ENCODE measurements at places on chromosomes 4 and X.

DNA sequence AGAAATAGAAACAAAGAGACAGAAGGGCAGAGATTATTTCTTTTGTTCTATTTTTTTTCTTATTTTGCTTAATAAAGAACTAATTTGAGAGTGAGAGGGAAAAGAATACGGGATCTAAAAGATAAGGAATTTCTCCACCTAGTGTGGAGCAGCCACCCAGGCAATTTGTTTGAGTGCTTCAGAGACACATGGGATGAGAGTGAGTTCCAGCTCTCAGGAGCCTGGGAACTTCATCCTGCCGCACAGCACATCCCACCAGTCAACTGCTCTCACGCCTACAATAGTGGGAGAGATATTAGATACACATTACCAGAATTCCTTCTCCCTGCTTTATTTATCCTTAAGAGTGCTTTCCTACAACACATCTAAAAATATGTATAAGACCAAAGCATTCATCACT, 946.4 kb downstream of the PDHA2 start:
- DNase-seq = no peak

GRCh38 chrX:455199-455598, 68.5 kb upstream of the PPP2R3B start:
- no peak for DNase-seq

GRCh38 chr4:182778222-182778982, 138.8 kb downstream of the DCTD start:
- no peak for DNase-seq

DNA sequence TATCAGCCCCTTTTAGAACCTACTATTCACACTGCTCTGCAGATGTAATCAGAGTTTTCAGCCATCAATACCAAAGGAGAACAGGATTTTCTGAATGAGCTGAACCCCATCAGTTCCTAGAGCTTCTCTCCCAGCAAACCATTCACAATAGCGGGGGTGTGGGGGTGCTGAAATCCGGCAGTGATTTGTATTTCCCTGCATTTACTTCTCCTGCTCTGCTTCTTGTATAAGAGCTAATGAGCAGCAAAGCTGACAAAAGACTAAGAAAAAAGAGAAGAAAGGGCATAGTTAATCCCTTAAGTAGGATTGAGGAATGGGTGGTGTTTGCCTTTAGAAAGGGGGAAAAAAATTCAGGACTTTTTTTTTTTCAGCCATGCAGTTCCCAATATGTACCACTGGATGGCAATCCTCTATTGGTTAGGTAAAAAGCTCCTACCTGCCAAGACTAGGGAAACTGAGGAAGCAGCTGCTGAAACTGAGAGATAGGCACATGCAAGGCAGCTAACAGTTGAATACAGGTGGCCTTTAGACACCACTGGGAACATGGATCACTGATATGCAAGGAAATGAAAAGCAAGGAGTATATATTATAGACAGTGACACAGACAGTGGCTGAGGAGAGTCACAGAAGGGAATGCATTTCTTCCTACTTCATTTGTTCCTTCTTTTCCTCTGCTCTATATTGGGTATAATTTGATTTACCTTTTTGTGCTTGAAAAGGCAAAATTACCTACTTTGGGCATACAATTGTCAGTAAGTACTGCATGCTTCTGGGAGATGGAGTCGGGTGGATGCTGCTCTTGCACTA, 217.9 kb downstream of the HS6ST2 start:
- DNase-seq = no peak

GRCh38 chr4:77619408-77619807, 13.8 kb downstream of the CXCL13 start:
- DNase-seq = no peak

DNA sequence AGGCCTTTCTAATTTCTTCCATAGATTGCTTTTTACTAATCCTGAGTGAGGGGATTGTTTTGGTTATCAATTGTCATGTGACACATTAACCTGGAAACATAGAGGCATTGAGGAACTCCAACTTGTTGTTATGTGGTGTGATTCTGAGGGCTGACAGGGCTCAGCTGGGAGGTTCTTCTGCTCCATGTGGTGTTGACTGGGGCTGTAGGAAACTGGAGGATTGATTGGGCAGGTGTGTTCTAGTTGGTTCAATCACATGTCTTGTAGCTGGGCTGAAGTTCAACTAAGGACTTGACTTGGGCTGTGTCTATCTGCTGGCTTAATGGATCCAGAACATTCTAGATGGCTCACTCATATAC, 10.8 kb upstream of the CRLF2 start:
- DNase-seq = no peak

DNA sequence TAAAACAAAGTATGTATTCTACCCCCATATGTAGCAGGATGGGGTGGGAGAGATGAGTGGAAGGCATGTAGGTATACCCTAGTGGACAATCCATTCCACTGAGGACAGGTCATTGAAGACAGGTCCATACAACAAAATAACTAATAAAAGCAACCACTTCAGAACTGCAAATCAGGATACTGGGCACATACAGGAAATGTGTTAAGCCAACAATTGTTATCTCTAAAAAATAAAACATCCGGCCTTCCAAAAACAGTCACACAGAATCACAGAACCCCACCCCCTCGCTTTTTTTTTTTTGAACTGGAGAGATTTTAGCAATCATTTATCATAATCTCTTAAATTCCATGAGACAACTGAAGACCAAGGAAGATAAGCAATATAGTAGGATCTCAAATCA, 112.9 kb downstream of the FRYL start:
- no peak for DNase-seq

Measured in AML-193 (cell line).